ENCODE measurements at places on chromosomes 11 and 22.

GRCh38 chr11:36271794-36272407 is 17.3 kb downstream of the COMMD9 start:
- no peak for DNase-seq

- DNase-seq: no peak
Measured at GRCh38 chr11:9755561-9756185, 91.8 kb downstream of the SWAP70 start.

- no peak for DNase-seq
Measured at GRCh38 chr11:1573077-1573902, 1.2 kb upstream of the DUSP8 start.

GRCh38 chr11:105033781-105034180 is 1.2 kb downstream of the CASP1 start:
- DNase-seq: no peak

DNA sequence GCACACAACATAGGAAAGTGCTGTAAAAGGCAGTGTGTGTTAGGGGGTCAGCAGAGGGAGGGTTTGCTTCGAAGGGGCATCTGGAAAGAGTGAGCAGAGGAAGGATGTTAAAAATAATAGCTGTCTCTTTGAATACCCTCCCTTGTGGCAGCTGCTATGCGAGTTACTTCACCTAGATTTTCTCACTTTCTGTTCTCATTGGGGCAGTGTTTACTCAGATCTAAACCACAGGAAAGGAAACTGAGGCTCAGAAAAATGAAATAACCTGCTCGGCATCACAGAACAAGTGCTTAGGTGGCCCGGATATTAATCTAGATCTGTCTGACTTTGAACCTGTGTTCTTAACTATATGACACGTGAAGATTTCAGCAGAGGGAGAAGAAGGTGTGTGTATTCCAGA is 125.3 kb downstream of the C11orf91 start:
- no peak for DNase-seq

GRCh38 chr11:77409046-77409445 is 64.8 kb downstream of the PAK1 start:
- no peak for DNase-seq

DNA sequence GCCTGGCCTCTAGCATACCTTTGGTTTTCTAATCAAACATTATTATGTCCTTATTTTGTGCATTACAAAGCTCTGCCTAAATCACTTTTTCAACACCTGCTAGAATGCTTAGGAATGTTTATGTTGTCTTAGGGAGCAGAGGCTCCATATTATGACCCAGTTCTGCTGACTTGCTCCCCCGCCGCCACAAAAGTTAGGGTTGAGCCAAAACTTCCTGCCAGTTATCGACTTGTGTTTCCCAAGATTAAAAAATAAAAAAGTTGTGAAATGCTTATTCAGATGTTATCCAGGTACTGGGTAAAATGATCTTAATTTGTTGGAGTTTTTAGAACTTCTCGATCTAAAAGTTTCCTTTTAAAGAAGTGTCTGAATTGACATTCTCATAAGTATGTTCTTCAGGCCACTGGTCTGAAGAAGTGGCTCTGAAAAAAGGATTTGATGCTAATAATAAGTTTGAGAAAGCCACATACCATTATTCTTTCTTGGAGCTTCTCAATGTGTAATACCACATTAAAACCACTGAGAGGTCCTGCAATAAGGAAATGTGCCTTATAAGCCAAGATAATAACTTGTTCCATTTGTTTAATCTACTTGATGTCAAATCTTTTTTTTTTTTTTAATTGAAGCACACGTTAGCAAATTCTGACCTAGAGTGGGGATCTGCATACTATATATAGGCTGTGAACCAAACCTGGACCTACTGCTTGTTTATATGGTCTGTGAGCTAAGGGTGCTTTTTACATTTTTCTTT is 2.2 kb downstream of the RNF185 start:
- DNase-seq: no peak

- no peak for DNase-seq
Measured at GRCh38 chr22:50236731-50237409, 8.0 kb downstream of the TUBGCP6 start.

DNA sequence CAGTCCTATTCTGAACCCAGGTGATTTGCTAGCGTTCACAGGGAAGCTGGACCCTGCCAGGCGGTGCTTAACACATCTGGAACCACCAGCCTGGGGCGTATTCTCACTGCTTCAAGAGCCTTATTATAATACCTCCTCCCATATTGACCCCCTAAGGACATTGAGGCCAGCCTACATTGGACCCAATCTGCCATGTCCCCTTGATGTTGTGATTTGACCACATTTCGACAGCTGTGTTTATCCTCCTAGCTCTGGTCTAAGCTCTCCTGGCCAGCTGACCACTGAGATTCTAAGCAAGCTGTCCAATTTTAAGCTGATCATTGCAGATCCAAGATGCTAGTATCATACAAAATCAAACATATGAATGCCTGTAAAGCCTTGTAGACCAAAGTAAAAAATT is 148.1 kb upstream of the BLID start:
- no peak for DNase-seq

DNA sequence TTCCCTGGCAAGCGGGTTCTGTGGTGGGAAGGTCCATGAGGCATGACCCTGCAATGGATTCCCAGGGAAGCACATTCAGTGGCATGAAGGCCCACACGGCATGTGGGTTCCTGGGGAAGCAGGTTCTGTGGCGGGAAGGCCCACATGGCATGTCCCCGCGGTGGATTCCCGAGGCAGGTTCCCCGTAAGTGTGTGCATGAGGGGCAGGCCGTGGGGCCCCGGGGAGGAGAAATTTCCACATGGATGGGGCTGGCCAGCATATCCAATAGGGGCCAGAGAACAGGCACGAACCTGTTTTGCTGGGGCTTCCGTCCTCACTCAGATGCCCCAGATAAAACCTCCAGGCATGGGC is 83.7 kb downstream of the PHF21B start:
- DNase-seq: no peak

GRCh38 chr11:28767574-28767973 is 659.4 kb downstream of the METTL15 start:
- DNase-seq: no peak

DNA sequence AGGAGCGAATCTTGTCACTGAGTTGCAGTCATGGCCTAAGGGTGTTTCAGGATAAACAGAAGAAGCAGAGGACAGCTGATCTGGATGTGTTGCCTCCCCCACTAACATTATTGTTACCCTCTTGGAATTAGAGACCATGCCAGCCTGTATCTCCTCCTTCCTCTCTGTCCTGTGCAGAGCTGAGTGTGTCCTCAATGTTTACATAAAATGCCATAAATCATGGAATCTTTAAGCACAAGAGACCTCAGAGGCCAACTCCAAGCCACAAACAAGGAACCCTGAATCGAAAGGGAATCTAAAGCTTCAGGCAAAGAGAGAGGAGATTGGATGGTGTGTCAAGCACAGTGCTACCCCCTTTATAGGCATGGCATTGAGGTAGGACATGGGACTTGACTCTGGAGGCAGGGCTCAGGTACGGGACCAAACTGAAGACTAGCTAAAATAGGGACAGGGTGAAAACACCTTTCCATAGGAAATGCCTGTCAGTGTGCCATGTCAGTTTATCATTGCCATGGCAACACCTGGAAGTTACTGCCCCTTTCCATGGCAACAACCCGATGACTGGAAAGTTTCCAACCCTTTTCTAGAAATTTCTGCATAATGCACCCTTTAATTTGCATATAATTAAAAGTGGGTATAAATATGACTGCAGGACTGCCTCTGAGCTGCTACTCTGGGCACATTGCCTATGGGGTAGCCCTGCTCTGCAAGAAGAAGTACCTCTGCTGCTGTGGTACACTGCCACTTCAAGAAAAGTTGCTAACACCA is 489.7 kb downstream of the MIAT start:
- DNase-seq: no peak

DNA sequence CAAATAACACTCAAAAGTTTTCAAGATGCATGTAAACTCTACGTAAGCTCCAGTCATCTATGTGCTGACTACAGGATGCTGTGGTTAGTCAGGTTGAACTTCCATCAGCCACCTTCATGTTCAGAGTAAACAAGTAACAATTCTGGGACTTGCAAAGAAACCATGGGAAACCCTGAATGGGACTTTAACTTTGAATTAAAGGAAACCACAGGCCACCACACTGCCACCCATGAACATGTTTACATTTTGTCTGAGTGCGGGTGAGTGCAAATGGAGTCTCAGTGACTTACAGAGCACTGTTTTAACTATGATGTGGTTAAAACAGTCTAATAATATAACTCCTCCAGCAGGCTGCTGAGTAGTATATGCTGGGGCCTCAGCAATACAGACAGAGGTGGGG is 12.9 kb upstream of the SYTL2 start:
- DNase-seq: peak; percentile 24

DNA sequence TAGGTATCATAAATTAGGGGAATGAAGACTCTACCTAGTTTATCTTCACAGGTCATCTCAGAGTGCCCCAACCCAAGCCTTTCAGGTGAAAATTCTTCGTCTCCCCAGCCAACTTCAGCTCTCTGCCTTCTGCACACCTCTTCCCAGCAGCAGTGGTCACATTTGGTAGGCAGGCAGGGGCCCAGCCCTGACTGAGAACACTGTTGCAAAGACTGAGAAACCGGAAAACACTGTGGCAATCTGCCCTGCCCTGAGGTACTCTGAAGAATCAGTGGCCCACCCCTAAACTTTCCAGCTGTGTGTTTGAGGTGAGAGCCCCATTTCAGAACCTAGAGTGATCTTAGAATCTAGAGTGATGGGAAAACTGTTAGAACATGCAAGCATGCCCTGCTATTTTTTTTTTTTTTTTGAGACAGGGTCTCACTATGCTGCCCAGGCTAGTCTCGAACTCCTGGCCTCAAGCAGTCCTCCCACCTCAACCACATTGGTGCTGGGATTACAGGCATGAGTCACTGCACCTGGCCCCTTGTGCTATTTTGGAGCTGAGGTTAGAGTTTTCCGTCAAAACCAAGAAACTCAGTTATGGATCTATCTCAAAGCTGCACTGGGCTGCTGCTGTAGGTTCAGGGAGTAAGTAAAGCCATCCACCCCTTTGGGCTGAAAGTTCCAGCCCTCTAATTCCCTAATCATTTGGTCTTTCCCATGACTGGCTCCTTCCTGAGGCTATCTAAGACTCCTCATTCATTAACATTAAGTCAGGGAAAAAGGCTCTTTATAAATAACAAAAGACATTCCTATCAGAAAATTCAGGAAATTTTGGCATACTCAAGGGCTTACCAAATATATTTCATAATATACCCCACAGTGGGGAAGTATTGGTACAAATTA is 1.7 kb upstream of the LDHA start:
- no peak for DNase-seq

DNA sequence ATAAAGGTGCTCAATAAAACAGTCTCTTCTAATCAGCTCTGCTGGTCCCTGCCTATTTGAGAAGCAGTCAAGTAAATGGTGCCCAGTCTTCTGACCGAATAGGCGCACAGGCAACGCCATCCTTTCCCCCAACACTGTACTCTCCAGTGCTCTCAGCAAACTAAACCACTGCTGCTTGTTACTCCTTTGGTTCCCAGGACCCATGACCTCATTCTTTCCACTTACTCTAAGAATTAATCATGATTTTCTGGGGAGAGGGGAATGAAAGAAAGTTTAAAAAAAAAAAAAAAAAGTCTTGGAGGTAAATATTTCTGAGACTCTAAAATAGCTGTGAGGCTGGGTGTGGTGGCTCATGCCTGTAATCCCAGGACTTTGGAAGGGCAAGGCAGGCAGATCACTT is 63.7 kb downstream of the SGSM3 start:
- DNase-seq: no peak

DNA sequence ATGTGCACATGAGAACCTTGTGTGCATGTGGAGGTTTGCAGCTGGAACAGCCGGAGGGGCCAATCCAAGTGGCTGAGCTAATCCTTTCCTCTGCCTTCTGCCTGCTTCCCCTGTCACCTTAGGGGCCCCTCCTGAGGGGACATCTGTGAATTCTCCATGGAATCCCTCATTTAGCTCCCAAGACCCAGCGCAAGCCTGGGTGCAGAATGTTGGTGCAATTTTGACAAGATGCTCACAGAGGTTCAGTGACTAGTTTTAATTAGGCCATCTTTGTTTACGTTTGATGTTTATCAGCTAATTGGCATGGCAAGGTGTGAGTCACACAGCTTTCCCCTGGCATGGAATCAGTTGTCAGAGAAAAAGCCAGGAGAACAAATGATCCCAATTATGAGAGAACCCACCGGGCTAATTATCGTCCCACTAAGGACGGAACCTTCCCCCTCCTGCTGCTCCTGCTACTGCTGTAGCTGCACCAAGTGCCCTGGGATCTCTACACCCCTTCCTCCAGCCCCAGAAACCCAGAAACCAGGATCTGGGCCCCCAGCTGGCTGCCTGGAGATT is 63.6 kb upstream of the PAX6 start:
- no peak for DNase-seq

DNA sequence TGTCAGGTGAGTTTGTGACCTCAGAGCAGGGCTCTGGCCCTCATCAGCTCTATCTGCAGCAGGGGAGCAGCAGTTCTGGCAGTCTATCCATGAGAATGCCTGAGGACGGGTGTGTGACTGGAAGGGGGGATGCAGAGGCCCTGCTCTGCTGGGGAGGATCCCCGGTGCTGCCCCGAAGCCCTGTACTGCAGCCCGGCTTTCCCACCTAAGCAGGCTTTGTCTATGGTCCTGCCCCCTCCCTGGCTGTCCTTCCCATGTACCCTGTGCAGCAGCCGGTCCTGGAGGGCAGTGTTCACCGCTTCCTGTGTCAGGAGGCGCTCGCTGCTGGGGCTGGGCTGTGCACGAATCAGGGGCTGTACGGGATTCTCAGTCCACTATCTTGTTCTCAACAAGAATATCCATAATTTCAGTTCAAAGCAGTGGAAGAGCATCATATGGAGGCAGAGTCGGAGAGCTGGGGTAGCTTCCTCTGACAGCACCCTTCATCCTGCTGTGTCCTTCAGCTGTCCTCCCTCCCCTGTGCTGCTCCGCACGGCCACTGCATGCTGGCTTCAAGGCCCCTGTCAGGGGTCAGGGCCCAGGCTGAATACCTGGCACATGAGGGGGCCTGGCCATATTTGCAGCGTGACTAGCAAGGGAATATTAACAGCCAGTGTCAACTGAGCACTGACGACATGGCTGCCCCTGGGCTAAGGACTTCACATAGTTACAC is 125.2 kb downstream of the CTTN start:
- no peak for DNase-seq

DNA sequence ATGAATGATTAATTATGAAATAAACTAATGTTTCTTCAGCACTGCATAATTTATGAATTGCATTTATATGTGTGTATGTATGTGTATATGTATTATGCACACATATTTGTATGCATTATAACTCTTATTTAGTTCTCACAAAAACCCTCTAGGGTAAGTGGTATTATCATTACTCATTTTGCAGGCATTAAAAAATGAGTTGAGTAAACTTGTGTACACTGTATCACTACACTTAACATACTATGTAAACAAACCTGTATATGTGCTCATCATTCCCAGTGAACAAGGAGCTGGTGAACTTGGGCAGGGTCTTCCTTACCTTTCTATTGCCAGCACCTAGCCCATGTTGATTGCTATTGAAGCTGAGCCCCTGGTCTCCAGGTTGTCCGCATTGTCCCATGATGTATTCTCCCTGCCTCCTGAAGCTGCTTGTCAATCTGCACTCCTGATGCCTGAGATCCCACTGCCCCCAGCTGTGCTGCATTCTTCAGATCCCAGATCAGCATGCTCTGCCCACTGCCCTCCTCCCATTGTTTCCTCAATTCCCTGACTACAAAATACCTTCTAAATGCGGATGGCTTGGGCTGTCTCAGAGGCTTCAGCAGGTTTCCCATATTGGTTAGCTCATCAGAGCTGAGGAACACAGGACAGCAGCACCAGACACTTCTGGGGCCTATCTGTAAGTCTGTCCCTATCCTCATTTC is 267.9 kb upstream of the SESN3 start:
- no peak for DNase-seq
